ENCODE measurements at places on chromosomes 3 and 15. TPM values are rescaled to one million over a fixed set of nuclear protein-coding genes. Genes with fewer than 3 reads are reported as not detected.

The GPR27 gene
- total RNA-seq = 0.70 TPM

The DUOXA2 gene
- total RNA-seq = not detected

The CLDN16 gene
- total RNA-seq = not detected

The GNAT1 gene
- total RNA-seq = not detected

The TGM5 gene
- not detected for total RNA-seq

The SCN5A gene
- total RNA-seq = not detected

The ST8SIA2 gene
- total RNA-seq = not detected

All from activated T-helper 1 cell treated with anti-CD3 and anti-CD28 coated beads, Interleukin-12 subunit alpha, Interleukin-12 subunit beta, Interleukin-2, Interleukin-4 antibody, amounts not matched to agents 30 ng/mL and 10 ng/mL and 1 ng/mL, durations not matched to agents 14 hours and 24 hours and 36 hours (primary cell).